Stimulated activated CD8-positive, alpha-beta memory T cell treated with anti-CD3 and anti-CD28 coated beads, Interleukin-15, amount 100 ng/mL, for 1 hour (primary cell): ENCODE measurements at places on chromosomes 3 and 15.

GRCh38 chr3:75192146-75192616 lies 471.9 kb upstream of the FRG2C start:
- DNase-seq, result peak; percentile 32

DNA sequence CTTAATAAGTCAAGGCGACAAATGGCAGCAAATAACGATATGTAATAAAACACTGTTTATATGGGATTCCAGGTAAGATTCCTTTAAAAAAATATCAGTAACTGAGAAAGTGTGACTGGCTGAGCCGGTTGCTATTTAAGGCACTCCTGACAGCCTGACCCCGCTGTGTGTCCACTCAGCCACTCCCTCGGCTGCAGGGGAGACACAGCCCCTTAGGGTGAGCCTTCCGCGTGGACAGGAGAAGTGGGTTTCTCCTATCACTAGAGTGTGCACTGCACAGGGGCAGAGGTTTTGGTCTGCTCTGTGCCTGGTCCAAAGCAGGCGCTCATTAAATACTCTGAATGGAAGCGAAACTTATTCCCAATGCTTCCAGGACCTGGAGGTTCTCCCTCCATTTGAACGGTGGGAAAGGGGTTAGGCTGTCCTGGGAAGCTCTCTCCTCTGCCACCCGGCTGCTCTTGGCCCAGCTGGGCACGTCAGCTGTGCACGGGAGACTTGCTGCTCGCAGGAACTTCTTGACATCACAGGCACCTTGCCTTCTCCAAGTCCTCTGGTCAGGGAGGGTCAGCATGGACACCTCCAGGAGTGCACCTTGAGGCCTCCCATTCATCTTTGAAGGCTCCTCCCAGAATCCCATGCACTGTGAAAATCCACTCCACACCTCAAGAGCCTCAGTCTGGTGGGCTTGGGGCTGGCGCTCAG lies 43.3 kb upstream of the SLCO2A1 start:
- no peak for DNase-seq

DNA sequence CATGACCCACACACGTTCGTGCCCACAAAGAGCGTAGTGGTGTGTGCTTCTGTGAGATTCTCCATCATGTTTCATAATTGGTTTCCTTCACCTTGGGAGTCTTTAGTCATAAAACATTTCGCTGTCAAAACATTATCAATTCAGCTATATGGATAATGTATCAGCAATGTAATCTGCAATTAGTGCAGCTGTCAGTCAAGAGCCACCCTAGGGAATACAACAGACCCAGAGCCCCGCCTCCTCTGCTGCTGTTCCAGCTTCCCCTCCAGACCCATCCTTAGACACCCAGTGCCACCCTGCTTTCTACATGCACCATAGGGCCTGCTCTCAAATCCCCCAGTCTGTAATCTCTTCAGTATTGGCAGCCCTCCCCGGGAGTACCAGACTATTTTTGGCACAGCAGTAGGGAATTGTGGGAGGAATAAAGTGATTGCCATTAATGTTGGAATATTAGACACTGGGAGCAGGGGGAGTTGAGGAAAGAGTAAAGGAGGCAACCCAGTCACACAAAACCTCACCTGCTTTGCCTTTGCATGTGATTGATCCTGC lies 31.5 kb upstream of the C3orf80 start:
- no peak for DNase-seq

DNA sequence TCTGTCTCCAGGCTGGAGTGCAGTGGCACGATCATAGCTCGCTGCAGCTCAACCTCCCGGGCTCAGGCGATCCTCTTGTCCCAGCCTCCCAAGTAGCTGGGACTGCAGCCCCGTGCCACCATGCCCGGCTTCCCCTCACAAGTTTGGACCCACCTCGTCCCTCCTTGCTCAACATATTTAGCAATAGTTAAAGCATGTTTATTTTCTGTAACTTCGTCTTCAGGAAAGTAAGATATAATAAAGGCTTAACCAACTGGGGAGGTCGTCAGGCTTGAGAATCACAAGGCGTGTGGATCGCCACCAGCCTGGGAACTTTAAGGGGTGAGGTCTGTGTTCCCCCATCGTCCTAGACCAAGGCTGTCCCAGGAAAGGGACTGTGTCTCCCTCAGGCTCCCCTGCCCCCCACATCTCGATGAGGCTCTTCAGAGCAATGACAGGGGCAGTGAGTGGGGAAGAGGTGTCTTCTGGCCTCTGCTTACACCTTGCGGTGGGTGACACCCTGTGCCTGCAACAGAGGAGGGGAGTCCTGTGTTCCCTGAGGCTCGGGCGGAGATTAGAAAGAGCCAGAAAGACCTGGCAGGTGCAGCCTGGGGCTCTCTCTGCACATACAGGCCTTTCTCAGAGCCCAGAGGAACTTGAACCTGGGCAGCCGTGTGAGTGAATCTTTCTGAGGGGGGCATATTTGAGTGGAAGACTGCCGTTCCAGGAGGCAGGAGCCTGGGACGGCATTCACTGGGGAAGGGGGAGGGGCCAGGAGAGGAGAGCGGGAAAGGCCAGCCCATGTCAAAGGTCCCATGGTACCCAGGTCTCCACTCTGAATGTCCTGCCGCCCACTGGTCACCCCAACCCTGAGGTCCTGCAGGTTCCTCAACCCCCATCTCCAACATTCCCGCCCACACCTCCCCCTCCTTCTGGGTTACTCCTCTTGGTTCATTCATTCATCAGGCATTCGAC lies 152.3 kb downstream of the SMAD6 start:
- DNase-seq, result no peak

DNA sequence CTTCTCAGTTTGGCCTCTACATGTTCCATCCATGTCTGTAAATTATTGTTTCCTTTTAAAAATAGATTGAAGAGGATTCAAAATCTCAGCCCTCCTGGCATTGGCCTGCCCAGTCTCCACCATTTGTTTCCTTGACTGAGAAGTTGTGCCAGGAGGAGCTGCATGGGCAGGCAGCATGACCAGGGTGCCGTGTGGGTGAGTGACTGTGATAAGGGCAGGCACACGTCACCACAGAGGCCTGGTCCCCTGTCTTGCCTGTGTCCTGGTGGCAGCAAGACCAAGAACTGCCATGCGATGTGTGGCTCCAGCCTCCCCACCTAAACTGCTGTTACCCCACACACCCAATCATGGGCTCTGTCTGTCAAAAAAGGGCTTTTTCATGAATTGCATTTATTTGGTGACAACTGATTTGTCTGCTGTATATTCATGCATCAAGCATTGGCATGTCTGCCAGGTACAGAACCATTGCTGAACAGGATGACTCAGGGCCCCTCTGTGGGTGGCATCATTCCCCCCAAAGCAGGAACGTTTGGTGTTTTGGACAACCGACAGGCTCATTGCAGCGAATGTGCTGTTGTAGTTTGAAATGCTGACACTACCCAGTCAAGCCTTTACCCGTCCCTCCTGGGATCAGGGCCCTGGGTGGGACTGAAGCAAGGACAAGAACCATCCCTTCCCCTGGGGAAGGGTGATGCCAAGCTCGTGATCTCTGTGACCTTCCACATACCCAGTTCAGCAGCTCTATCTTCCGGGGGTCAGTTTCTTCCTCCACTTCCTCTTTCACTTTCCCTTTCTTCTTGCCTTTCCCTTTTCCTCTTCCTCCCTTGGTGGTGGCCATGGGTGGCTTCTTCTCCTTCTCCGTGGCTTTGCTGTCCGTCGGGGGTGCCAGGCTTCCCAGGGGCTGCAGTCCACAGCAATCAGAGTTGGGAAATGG lies 51.6 kb downstream of the TRPM1 start:
- no peak for DNase-seq

- no peak for DNase-seq
Observed at GRCh38 chr3:146217324-146217723, 33.6 kb downstream of the PLSCR4 start.

DNA sequence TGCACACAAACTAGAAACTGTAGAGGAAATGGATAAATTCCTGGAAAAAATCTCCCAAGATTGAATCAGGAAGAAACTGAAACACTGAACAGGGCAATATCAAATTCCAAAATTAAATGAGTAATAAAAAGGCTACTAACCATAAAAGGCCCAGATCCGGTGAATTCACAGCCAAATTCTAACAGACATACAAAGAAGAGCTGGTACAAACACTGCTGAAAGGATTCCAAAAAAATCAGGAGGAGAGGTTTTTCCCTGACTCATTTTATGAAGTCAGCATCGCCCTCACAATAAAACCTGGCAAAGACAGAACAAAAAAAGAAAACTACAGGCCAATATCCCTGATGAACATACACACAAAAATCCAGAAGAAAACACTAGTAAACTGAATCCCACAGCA lies 462.4 kb upstream of the THBS1 start:
- DNase-seq, result no peak

DNA sequence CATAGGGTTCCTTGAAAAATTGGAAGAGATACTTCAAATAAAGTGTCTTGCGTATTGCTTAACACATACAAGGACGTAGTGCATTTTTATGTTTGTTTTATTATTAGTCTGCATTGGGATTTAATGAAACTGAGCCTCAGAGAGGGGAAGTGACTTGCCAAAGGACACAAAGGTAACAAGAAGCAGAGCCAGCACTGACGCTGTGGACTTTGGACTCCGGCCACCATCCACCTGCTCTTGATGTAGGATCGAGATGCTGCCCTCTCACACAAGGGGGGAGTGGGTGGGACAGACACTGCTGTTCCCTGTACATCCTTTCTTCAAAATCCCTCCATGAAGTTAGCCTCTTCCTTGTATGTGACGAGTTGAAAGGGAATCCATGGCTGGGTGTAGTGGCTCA lies 435.4 kb upstream of the RGMA start:
- DNase-seq, result no peak

- no peak for DNase-seq
Observed at GRCh38 chr15:99104788-99105513, at the start of gene SYNM. Gene SYNM, plus strand, starts transcription at chr15:99105080. Its CDS starts 120 bp downstream, at chr15:99105200.

DNA sequence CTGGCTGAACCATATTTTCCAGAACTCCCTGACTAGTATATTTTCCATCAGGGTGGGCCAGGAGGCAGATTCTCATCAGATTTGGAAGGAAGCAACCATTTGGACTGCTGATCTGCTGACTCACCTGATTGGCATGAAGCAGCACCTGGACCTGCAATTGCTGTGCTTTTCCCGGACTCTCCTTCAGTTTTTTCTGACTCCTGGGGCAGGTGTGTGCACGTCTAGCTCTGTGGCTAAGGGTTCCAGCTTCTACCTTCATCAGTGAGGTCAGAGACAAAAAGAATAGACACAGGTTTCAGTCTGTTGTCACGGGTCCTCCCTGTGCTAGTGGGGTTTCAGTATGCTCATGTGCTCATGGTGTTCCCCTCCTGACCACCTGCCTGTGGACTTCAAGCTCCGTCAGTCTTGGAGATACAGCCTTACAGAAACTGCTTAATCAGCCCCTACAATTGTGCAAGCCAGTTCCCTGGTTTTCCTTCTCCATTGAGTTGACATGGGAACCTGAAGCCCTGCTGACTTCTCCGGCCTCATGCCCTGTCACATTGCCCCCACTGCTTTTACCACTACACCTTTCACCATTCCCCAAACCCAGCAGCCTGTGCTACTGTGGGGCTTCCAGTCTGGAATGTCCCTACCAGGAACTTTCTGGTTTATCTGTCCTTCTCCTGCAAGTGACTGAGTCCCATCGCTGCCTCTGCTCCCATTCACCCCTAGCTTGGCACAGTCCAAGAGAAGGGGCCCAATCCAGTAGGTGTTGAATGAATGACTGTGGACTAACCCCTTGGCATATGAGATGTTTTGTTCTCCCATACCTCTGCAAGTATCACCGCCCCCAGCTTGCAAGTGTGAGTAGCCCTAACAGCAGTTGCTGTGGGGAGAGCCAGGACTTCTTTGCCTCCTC lies 31.7 kb downstream of the HMCES start:
- DNase-seq, result no peak

DNA sequence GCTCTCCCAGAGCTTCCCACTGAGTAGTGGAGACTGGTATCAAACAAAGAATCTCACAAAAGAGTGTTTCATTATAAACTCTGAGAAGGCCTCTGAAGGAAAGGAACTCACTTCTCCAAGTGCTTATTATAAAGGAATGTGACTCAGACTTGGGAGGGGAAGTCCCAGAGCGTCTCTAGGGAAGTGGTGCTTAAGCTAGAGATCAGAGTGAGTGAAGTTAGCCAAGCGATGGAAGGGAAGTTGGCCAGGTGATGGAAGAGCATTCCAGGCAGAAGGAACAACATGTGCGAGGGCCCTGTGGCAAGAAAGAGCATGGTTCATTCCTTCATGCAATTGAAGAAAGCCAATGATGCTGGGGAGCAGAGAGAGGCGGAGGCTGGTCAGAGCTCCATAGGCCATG lies 2.3 kb downstream of the XYLB start:
- DNase-seq, result no peak

DNA sequence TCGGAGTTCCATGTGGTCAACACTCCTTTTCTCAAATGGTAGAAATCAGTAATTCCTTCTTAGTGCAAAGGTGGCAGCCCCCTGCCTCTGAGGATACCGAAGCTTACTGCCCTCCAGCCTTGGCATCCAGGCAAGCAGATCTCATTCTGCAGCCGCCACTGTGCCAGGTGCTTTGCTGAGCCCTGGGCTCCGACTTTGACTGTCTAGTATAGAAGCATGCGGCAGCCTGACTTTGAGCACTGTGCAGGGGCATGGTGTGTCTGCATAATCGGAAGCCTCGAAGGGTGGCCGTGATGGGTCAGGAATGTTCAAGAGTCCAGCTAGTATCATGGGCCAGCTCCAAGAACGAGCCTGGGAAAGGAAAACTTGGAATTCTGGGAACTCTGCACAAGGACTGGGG lies 39.7 kb downstream of the ABTB1 start:
- no peak for DNase-seq

GRCh38 chr3:100536093-100536492 lies 43.7 kb downstream of the TMEM45A start:
- DNase-seq, result no peak

GRCh38 chr3:8239718-8240695 lies 261.6 kb upstream of the LMCD1 start:
- DNase-seq, result no peak

DNA sequence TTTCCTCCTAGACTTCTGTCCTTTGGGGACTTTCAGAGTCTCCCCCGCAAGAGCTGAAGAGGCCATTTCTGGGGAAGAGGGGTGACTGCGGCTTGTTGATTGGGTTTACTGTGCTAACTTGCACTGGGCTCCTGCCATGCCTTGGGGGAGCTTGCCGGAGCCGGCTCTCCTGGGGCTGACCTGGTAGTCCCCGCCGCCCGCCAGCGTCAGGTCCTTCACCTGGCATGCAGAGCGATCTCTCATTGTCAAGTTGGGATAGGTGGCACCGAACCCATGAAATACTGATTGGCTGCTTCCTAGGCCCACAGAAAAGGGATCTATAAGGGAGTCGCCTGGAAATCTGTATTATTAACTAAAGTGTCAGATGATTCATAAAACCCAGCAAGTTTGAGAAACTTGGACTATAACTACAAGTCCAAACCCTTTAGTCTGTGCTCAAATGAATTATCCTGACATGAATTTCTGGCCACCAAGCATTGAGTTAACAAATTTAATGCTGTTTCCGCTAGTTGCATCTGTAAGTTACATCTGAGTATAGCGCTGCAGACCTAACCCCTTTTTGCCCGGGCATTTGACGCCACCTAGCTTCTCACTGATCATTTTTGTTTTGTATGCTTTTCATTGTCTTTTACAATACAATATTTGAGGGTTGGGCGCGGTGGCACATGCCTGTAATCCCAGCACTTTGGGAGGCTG lies 607 bp upstream of the IMP3 start:
- no peak for DNase-seq
